NCI-H1436 treated with DMSO at 0.1 percent for 48 hours (cell line): ENCODE measurements at places on chromosomes 6 and 20.

DNA sequence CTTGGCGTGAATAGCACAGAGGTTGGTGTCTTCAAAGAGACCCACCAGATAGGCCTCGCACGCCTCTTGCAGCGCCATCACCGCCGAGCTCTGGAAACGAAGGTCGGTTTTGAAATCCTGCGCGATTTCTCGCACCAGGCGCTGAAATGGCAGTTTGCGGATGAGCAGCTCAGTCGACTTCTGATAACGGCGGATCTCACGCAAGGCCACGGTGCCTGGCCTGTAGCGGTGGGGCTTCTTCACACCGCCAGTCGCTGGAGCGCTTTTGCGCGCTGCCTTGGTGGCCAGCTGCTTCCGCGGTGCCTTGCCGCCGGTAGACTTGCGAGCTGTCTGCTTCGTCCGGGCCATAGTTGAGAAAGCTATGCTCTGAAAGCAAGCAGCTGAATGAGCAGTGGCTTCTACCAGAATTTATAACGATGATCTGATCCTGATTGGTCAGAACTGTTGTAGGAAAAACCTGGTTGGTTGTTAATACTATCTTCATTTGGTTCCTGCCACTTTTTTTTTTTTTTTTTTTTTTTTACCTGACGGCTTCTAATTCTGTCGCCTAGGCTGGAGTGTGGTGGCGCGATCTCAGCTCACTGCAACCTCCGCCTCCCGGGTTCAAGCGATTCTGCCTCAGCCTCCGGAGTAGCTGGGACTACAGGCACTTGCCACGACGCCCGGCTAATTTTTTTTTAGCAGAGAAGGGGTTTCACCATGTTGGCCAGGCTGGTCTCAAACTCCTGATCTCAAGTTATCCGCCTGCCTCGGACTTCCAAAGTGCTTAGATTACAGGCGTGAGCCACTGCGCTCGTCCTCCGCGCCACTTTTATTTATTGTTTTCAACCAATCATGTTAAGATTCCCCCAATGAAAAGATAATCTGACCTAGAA, 21.5 kb downstream of the OR2B2 start:
- no peak for DNase-seq

GRCh38 chr20:35111141-35111888, 18.7 kb upstream of the TRPC4AP start:
- DNase-seq: no peak

DNA sequence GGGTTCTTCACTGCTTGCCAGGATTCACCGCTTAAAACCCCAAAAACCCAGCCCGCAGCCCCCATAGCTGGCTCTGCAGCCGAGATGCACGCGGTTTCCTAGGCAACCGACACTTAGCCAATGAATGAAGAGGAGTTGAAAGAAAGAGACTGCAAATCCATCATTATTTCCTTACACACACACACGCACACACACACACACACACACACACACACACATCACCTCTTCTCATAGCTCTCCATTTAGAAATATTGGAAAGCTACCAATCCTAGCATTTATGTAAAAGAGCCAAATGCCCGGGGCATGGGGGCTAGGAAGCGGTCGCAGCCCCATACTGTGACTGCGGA, 3.4 kb upstream of the TUBB2B start:
- peak; percentile 84 for DNase-seq

DNA sequence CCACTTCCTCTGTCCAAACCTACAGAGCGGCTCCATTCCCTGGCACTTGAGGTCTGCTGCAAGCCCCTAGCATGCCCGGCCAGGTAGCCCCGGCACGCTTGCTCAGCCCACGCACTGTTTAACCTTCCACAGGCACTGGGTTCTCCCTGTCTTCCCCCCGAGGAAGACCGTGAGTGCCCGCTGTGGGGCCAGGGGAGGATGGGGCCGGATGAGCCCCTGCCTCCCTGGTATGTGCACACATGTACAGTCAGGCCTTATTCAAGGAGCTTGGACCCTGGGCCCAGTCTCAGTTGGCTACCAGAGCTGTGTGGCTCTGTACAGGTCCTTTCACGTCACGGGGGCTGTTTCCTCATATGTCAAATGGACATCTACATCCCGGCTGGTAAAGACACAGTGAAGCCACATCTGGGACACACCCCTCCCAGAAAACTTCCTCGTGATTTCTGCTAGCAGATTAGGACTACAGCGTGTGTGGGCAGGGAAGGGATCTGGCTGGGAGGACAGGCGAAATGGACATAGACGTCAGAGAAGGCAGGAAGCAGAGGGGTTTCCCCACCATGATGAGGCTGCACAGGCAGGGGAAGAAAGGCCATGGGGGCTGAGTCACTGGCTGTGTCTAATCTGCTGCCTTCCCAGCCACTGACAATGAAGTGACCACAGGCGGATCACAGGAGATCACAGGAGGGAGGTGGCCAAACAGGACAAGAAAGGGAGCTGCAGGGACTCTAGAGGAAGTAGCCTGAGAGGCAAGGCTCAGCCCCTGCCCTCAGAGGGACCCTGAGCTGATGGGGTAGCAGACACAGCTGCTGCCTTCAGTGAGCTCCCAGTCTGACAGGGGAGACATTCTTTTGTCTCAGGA, 62.9 kb downstream of the MRPL14 start:
- no peak for DNase-seq

- no peak for DNase-seq
Observed at GRCh38 chr20:32358883-32359632, 927 bp downstream of the ASXL1 start.

- DNase-seq: no peak
Observed at GRCh38 chr6:137914530-137915193, 47.6 kb downstream of the TNFAIP3 start.

DNA sequence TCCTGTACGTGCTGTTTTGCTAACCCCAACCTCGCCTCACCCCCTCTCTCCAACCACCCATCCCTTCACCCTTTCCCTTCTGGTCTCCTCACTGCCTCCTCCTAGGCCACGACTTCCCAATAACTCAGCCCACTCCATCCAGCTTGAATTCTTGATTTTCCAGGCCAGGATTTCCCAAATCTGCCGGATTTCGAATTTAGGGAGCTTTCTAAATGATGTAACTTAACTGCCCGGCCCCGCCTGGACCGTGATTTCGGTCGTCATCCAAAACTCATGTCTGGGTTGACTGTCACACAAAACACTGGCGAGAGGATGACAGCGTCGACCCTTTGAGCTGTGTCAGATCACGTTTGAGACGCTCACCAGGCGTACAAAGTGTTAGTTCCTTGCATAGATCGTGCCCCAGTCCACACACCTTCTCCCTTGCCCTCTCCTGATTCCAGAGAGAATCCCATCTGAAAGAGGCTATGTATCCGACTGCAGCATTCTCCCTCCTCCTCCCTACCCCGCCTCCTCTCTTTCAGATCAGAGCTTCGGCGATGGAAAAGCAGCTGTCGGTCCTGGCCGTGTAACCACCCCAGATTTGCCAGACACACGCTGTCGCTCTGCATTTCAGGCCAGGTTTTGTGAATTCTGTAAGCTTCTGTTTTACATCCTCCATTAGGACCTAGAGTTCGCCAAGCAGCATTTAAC, 168.2 kb downstream of the GPX5 start:
- no peak for DNase-seq
